ENCODE measurements at places on chromosomes 7 and 10.
A peak's percentile ranks its signal among the peaks of the same experiment; 100 is the strongest.

DNA sequence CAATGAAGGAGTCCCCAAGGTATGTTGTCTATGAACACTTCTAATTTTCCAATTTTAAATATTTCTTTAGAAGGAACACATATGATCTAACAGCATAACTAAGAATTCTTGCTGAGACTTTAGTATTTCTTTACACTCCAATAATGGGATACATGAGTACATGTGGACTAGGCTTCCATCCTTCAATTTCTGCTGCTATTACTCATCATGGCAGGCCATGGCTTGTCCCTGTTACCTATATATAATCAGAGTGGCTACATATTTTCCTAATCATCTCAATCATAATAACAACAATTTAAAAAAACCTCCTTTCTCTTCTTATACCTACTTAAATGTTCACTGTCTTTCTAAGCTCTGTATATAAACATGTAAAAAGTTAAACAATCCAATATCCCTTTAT lies 60.3 kb upstream of the TAC1 start:
- DNase-seq, result no peak

GRCh38 chr7:11567571-11567970 lies 264.4 kb downstream of the THSD7A start:
- no peak for DNase-seq

DNA sequence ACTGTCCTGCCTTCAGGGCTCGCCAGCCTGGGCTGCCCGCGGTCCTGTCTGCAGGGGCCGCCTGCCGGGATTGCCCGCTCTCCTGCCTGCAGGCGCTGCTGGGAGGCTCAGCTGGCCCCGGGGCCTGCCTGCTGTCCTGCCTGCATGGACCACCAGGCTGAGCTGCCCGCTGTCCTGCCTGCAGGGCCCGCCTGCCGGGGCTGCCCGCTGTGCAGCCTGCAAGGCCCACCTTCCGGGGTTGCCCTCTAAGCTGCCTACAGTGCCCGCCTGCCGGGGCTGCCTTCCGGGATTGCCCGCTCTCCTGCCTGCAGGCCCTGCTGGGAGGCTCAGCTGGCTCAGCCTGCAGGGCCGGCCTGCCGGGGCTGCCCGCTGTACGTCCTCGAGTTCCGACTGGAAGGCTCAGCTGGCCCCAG lies 164.4 kb downstream of the GLRX3 start:
- peak; percentile 30 for DNase-seq

DNA sequence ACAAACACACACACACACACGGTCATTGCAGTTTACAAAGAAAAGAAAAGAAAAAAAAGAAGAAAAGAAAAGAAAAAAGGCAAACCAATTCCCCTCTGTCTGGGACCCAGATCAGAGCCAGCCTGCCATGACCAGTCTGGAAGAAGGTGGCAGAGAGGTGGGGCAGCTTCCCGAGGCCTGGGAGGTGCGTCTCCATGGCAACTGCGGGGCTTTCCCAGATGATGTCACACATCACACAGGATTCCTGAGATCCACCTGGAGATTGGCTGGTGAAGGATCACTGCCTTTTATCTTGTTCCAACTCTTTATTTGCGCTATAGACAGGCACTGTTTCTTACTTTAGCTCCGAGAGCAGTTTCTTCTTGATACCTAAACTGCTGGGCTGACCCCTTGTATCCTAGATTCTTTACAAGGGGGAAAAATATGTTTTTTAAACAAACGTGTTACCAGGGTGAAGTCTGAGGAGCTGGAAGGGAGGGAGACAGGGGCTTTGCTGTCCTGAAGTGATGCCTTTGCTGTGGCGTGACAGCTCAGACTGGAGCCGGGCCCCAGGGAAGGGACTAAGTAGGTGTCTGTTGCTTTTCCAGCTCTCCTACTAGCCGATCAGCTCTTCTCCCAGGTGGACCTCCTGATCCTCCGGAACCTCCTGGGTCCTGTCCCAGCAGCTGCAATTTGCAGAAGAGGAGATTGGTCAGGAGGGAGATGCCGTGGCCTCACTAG lies 298.5 kb downstream of the KLF6 start:
- no peak for DNase-seq

DNA sequence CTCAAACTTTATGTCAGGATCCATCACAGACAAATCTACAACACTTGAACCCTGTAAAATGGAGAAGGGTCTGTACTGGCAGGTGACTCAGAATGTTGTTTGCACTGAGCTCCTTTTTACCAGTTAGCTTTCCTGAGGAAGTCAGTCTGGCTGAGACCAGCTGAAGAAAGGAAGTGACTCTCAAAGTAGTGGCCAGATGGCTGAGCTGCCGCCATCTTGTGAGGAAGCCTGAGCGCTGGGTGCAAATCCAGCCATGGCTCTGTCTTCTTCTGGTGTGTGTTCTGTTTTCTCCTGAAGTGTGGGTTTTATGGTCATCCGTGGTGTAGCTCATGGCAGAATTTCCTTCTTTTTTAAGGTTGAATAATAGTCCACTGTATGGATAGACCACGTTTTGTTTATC lies 25.5 kb upstream of the ECHDC3 start:
- DNase-seq, result no peak

GRCh38 chr10:48780341-48780740 lies 95.7 kb downstream of the WDFY4 start:
- DNase-seq, result no peak

Measured in fibroblast of skin of back (primary cell).